ENCODE measurements at places on chromosomes 11 and 22.

DNA sequence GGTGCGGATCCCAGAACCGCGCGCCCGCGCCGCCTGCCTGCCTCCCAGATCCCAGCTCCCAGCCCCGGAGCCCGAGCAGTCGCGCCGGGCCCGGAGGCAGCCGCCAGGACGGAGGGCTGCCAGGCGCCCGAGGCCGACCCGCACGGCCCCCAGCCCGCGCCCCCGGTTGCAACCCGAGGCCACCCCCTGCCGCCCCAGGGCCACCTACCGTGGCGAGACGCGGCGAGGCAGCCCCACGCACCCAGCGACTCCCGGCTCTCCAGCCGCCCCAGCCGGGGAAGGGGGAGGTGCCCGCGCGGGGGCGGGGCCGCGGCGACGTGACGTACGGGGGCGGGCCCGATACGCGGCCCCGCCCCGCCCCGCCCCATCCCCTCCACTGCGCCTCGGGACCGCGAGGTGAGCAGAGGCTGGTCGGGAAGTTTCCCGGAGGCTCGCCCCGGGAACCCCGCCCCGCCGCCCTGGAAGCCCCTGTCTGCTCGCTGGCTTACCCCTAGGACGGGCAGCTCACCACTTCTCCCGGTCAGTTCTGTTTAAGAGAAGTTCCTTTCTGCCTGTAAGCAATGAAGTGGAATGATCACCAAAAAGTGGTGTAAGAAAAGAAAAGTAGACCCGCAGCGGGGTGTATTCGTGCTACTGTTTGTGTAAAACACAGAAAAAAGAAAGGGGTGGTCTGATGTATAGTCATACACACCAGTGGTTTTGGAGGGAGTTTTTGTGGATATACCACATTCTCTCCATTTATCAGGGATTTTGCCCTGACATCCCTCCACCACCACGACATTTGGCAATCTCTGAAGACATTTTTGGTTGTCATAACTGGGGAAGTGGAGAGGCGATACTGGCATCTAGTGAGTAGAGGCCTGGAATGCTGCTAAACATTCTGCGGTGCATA is at the start of gene TPST2:
Gene TPST2 (minus strand): TSS at position 288 of the 892 bp plus-strand sequence. CDS start 48,502 bp downstream, outside the sequence.
- DNase-seq = peak; percentile 33

GRCh38 chr22:35324067-35324466 is 24.4 kb downstream of the TOM1 start:
- no peak for DNase-seq

- DNase-seq = no peak
Observed at GRCh38 chr11:126426820-126427749, 71.6 kb downstream of the ST3GAL4 start.

DNA sequence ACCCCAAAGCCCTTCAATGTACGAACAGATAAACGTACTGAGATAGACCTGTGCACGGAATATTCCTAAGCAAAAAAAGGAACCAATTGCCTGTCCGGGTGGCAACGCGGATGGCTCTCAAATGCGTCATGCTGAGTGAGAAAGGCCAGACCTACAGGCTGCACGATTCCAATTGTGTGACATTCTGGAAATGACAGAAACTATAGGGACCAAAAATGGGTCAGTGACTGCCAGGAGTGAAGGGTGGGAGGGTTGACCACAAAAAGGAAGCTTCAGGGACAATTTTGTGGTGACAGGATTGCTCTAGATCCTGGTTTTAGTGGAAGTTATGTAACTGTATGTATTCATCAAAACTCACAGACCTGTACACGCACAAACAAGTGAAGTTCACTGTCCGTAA is 24.0 kb upstream of the SYT8 start:
- no peak for DNase-seq

- DNase-seq = no peak
Observed at GRCh38 chr11:126924376-126925040, 76.1 kb downstream of the KIRREL3 start.

- no peak for DNase-seq
Observed at GRCh38 chr11:71133946-71134345, 118.4 kb downstream of the SHANK2 start.

DNA sequence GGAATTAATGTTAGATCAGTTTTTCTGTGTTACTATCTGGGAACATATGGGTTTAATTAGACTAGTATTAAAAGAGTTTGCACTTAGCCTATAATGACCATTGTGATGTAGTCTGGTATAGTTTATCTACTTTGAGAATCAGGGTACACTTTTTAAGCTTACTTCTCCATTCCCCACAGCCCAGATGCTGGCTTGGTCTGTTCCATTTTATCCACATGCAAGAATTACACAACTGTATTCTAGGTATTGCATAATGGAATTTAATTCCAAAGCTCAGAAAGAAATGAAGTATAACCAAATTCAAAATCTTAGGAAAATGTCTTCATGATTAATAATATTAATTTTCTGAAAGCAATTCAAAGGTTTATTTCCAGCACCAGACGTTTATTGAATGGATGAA is 122.2 kb upstream of the PDGFD start:
- DNase-seq = no peak

DNA sequence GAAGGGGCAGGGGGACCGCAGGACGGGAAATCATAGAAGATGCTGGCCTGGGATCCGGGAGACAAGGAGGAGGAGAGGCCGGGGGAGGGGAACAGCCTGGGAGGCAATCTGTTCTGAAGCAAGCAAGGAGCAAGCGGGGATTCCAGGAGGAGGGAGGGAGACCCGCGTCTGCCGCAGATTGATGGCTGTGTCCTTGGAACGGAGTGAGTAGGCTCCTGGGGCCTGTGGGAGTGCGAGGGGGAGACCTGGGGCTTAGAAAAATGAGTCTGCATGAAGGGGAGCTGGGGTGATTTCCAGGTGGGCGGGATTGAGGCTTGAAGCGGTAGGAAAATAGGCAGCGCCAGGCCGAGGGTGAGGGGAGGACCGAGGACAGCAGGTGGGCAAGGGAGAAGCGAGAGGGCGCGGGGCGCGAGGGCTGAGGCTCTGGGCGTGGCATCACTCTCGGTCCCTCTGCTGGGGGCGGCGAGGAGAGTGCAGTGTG is 1.6 kb upstream of the LRRC55 start:
- no peak for DNase-seq

DNA sequence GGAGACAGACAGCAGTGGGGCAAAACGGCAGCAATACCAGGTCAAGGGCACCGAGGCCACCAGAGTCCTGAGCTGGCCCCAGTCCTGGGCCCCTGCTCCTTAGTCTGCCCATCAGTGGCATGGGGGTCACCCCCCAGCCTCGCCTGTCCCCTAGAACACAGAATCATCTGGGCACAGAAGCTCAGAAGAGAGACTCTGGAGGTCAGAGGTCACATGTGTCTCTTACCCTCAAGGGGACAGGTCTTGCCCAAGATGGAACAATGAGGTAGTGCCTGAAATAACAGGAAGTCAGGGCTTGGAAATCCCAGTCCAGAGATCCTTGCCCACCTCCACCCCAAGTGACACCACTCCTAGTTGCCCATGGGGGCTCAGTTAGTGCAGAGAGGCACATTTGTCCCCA is 20.6 kb downstream of the PDE2A start:
- no peak for DNase-seq

GRCh38 chr11:7614656-7615055 is 58.6 kb downstream of the CYB5R2 start:
- no peak for DNase-seq

DNA sequence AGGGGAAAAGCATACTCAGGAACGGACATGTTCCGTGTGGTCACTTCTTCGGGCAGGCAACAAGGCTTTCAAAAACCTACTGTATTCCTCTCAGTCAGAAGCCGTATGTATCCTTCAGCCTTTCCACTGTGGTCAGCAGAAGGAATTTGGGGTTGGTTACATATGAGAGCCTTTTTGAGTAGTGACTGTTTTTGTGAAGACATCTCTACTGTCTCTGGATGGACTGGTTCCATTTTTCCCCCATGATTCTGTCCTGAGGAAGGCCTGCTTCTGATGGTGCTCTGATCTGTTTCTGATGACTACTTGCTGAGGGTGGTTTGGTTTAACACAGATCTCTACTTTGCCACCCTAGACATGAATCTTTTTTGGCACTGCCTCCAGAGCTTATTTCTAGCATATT is 63.7 kb upstream of the HORMAD2 start:
- no peak for DNase-seq

DNA sequence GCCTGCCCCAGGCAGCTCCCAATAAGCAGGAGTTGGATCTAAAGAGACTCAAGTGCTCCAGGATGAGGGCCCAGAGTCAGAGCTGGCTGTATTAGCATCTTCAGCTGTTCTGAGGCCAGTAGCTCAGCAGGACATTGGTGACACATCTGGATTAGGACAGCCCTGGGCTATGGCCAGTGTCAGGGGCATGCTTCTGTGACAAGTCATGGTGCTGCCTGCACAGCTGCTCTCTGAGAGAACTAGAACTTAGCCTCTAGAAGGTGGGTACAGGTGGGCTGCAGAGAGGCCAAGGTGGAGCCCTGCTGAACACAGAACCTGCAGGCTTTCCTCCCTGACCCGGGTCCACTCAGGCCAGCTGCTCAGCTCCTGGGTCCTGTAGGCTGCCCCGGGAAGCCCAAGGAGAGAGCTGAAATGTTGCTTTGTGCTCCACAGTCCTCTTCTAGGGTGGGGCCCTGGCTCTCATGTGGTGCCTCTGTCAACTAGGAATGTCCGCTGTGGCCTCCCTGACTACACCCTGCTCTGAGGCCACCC is 426.9 kb downstream of the SOX6 start:
- no peak for DNase-seq

DNA sequence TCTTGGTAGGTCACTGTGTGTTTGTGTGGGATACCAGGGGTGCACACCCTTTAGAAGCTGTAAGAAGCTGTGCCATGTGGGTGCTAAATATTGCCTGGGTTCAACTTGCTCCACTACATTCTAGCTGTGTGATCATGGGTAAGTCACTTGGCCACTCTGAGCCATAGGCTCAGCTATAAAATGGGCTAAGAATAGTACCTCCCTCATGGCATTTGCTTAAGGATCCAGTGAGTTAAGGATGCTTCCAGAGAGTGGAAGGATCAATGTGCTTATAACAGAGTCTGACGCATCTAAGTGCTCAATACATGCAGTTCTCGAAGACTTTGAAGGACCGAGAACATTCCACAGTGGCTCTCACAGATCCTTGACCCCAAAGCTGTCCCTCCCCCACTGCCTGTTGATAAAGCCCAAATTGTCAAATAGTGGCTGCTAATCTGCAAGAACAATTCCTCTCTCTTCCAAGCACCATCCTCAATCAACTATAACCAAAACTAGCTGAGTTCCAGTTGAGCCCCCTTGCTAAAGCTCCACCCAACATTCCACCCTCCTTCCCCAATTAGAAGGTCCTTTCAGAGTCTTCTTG is 13.2 kb upstream of the TMPRSS6 start:
- DNase-seq = no peak

GRCh38 chr11:104435494-104435893 is 271.5 kb upstream of the PDGFD start:
- DNase-seq = no peak

- no peak for DNase-seq
Observed at GRCh38 chr22:30265823-30266444, 717 bp downstream of the OSM start.

- no peak for DNase-seq
Observed at GRCh38 chr11:46114378-46114777, 6.9 kb downstream of the PHF21A start.

DNA sequence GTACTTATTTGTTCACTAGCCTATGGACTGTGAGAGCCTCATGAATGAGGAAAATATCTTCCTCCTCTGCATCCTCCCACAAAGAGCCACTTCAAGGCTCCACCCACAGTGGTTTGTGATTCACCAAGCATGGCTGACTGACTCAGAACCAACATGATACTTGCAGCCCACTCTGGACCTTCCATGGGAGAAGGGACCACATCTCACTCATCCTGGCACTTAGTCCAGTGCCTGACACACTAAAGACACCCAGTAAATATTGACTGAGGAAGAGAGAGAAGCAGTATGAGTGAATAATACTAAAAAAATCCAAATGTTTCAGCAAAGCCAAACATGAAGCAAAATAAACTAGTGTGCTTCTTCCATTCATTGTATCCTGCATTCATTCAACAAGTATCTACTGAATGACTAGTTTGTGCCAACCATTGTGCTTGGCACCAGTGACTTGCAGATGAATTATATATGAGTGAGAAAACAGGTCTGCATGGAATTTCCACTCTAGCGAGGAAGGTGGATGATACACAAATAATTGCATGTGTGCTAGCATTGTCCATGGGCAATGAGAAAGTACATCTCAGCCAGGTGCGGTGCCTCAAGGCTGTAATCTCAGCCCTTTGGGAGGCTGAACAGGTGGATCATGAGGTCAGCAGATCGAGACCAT is 54.9 kb upstream of the BLID start:
- no peak for DNase-seq

DNA sequence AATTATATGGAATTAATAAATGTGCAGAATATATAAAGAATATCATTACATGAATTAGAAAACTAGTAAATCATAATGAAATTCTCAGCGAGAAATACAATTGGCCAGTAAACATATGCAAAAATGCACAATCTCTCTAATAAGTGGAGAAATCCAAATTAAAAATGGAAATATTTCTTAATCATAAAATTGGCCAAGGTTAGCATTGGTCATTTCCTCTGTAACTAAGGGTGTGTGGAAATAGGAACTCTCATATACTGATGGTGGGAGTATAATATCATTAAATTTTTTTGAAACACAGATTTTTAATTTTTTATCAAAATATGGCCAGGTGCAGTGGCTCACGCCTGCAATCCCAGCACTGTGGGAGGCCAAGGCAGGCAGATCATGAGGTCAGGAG is 7.6 kb upstream of the ZNF74 start:
- no peak for DNase-seq

DNA sequence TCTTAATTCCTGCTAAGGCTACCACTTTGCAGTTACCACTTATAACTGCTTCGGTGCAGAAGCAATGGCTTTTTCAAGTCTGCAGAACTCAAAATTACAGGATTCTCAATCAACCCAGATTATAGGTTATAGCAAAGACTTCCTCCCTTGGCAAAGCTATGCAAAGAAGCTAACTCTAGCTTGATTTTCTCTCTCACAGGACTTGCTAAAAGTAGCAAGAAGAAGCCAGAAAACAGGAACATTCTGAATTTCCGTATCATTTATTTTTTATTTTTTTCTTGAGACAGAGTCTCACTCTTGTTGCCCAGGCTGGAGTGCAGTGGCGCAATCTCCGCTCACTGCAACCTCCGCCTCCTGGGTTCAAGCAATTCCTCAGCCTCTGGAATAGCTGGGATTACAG is 10.7 kb upstream of the PLEKHB1 start:
- no peak for DNase-seq

GRCh38 chr11:47189100-47189834 is 3.0 kb upstream of the PACSIN3 start:
- DNase-seq = no peak

GRCh38 chr11:8503910-8504364 is 90.1 kb downstream of the STK33 start:
- DNase-seq = no peak

DNA sequence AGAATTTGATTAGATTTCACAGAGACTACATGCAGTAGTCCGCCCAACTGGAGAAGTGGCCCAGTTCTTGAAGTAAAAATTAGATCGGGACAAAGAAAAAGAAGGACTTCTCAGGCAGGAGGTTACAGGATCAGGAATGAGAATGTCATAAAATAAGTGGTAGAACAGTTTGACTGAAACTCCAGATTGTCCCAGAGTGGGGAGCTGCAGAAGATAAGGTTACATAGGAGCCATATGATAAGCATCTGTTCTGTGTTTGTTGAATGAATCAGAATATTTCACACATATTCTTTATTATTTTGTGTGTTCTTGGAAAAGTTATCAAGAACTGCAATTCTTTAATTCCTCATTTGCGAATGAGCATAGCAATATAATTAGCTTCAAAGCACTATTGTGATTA is 210.6 kb downstream of the AASDHPPT start:
- no peak for DNase-seq

Data from NCI-H748 treated with DMSO at 0.1 percent for 48 hours (cell line).